MM.1S (cell line): ENCODE measurements at places on chromosomes 4 and X.
A peak's percentile ranks its signal among the peaks of the same experiment; 100 is the strongest.

DNA sequence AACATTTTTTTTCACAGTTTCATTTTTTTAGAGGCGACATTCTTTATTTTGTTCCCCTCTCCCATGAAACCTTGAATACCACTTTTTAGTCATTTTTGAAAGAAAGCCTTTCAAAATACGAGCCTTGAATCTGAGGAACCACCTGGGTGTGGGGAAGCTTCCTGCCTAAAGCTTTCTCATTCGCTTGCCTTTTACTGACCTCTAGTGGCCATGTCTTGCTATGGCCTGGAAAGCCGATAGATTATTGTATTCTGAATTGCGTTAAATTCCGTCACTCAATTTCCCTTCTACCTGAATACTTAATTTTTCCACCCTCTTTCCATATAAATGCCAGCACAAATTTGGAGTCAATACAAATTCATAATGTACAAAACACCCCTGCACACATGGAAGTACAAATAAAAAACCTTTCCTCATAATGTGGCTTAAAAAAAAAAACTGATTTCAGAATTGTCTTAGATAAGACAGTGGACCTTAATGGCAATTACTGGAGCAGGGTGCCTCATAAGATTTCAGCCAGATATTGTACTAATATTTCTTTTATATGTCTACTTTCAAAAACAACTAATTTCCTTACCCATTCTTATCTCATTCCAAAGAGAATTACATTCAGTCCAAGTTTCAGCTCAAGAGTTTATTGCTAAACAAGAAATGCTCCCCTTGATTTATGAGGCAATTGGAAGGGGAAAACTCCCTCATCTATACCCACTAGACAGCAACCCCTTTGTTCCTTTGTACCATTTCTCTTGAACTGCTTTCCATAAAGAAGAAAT, 217.9 kb downstream of the CENPC start:
- no peak overlapping the region for H3K4me3 ChIP-seq
- no peaks in the 10 kb centered on the region for H3K36me3 ChIP-seq
- no peak overlapping the region for H3K27ac ChIP-seq
- peak; percentile 72 for DNase-seq

GRCh38 chr4:153788051-153788412, 851 bp downstream of the SFRP2 start:
- H3K4me3 ChIP-seq, result no peak overlapping the region
- H3K36me3 ChIP-seq, result no peaks in the 10 kb centered on the region
- no peaks in the 10 kb centered on the region for H3K4me1 ChIP-seq
- no peak overlapping the region for H3K27ac ChIP-seq
- DNase-seq, result no peak
- peaks cover 8% of the 10 kb centered on the region; the same call in 1 of the 2 replicates for H3K27me3 ChIP-seq

DNA sequence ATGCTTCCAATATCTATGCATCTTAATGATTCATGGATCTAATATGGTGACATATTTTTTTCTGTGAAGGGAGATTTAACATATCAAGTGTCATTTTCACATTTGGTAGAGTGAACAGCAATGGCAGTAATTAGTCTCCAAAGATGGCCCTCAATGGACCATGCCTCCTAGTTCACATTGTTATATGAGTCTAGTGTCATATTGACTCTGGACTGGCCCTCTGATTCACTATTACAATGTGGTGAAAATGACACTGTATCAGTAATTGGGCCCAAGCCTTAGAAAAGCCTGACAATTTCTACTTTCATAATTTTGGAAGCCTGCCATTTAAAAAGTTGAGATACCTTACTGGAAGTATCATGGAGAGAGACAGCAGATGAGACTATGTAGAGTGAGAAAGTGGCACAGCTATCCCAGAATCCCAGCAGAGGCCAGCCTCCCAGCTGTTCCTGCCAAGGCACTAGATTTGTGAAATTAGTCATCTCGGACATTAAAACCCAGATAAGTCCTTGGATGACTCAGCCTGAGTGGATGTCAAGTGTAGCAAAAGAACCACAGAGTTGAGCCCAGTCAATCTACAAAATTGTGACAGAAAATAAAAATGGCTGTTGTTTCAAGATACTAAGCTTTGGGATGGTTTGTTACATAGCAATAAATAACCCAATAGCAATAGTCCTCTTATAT, 68.4 kb downstream of the ARHGEF38 start:
- H3K27me3 ChIP-seq, result no peaks in the 10 kb centered on the region
- H3K27ac ChIP-seq, result no peak overlapping the region
- no peak for DNase-seq
- no peaks in the 10 kb centered on the region for H3K36me3 ChIP-seq
- no peak overlapping the region for H3K4me3 ChIP-seq

GRCh38 chr4:55447108-55447708, 51.5 kb downstream of the TMEM165 start:
- H3K36me3 ChIP-seq, result peaks cover 6% of the 10 kb centered on the region; the same call in 1 of the 2 replicates
- H3K4me3 ChIP-seq, result no peak overlapping the region
- DNase-seq, result no peak
- no peak overlapping the region for H3K27ac ChIP-seq

- H3K27me3 ChIP-seq, result no peaks in the 10 kb centered on the region
- H3K36me3 ChIP-seq, result no peaks in the 10 kb centered on the region
- H3K4me3 ChIP-seq, result no peak overlapping the region
- no peak overlapping the region for H3K27ac ChIP-seq
- H3K4me1 ChIP-seq, result no peaks in the 10 kb centered on the region
These were observed 29.5 kb downstream of the EGFL6 start for GRCh38 chrX:13598877-13599276.

DNA sequence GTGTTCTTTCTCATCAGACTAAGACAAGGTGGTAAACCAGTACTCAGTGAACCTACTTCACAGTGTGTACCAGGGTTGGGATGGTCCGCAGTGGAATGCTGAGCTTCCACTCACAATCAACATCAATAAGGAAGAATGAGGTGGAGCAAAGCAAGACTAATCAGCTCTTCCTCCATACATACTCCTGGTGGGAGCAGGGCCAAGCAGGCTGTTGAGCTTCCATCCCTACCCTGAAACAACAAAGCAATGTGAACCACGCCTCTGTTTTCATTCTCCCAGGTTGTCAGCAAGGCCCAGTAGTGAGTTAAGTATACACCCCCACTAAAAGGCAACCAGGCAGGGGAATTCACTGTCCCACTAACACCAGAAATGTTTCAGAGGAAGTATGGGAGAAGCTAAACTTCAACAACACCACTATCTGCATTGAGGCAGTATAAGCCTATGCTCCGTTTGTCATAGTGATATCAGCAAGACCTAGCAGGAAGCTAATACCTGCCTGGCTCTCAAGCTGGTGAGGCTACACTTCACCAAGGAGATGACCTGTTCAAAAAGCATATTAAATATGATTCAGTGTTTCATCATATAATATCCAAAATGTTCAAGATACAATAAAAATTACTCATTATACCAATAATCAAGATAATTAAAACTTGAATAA, 109.5 kb downstream of the DDX60 start:
- H3K4me3 ChIP-seq, result no peak overlapping the region
- H3K36me3 ChIP-seq, result no peaks in the 10 kb centered on the region
- H3K4me1 ChIP-seq, result no peaks in the 10 kb centered on the region
- no peak for DNase-seq
- H3K27me3 ChIP-seq, result no peaks in the 10 kb centered on the region

- H3K4me1 ChIP-seq, result peaks cover 13% of the 10 kb centered on the region
- H3K27me3 ChIP-seq, result no peaks in the 10 kb centered on the region
These were observed 548 bp downstream of the TLR1 start for GRCh38 chr4:38803833-38804653.

DNA sequence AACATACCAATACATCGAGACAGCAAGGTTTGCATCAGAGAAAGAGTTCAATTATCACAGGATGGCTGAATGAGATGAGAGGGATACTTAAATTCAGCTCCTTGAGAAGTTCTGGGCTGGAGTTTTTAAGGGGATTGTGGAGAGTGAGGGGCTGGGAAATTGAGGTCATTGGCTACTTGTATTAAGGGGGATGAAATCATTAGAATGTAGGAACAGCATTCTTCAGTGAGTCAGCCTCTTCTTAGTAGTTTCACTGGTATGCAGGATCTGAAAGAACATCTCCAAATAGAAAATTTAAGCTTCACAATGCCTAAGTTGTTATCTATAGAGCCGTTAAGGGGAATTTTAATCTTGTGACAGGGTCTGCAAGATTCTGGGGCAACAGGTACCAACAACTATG, 211.6 kb upstream of the TAPT1 start:
- no peak overlapping the region for H3K27ac ChIP-seq
- no peaks in the 10 kb centered on the region for H3K36me3 ChIP-seq
- DNase-seq, result no peak
- H3K27me3 ChIP-seq, result no peaks in the 10 kb centered on the region

GRCh38 chr4:174381440-174381800, 97.7 kb downstream of the CEP44 start:
- no peak overlapping the region for H3K4me3 ChIP-seq
- no peaks in the 10 kb centered on the region for H3K4me1 ChIP-seq
- H3K27me3 ChIP-seq, result no peaks in the 10 kb centered on the region
- no peaks in the 10 kb centered on the region for H3K36me3 ChIP-seq

DNA sequence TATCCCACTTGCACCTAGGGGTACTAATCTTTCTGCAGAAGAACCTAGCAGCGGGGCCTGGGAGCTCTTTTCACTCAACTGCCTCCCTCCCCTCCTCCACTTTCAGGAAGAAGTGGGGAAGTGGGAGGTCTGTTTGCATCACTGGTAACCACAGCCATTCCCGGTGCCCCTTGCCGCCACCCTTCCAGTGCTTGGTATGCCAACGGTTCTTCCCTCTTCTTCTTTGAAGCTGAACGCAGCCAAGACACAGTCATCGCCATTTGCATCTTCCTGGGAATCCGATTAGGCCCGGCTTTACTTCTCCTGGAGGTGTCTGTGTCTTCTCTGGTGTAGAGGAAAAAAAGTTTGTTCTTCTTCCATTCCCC, 47.2 kb upstream of the RBPJ start:
- H3K36me3 ChIP-seq, result no peaks in the 10 kb centered on the region
- DNase-seq, result no peak
- no peak overlapping the region for H3K27ac ChIP-seq
- no peaks in the 10 kb centered on the region for H3K27me3 ChIP-seq
- H3K4me3 ChIP-seq, result no peak overlapping the region

DNA sequence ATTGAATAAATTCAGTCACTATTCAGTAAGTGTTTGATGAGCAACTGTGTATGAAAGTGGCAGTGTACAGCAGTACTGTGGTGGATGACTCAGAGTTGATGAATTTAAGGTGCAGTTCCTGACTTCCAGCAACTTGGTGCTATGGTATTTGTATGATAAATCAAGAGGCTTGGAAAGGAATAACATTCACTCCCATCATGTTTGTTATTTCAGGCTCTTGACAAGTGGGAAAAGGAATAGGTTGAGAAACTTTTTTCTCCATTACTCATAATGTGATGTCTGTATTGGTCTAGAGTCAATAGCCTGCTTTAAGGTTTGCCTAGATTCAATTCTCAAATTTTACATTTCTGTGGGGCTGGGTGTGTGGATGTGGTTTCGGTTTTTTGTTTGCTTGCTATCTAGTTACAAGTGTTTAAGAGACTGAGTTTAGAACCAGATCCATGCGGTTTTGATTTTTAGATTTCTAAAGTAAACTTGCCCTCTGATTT, 35.1 kb upstream of the CYP2U1 start:
- no peaks in the 10 kb centered on the region for H3K27me3 ChIP-seq
- H3K4me1 ChIP-seq, result no peaks in the 10 kb centered on the region
- H3K27ac ChIP-seq, result no peak overlapping the region
- no peaks in the 10 kb centered on the region for H3K36me3 ChIP-seq

- no peak overlapping the region for H3K27ac ChIP-seq
- no peaks in the 10 kb centered on the region for H3K36me3 ChIP-seq
- no peak for DNase-seq
- H3K27me3 ChIP-seq, result no peaks in the 10 kb centered on the region
- no peaks in the 10 kb centered on the region for H3K4me1 ChIP-seq
These were observed 219.3 kb downstream of the TRAM1L1 start for GRCh38 chr4:116866106-116866505.

- H3K27me3 ChIP-seq, result no peaks in the 10 kb centered on the region
- DNase-seq, result no peak
- no peak overlapping the region for H3K27ac ChIP-seq
- no peaks in the 10 kb centered on the region for H3K36me3 ChIP-seq
These were observed 48.8 kb downstream of the HS6ST2 start for GRCh38 chrX:132909643-132910042.

DNA sequence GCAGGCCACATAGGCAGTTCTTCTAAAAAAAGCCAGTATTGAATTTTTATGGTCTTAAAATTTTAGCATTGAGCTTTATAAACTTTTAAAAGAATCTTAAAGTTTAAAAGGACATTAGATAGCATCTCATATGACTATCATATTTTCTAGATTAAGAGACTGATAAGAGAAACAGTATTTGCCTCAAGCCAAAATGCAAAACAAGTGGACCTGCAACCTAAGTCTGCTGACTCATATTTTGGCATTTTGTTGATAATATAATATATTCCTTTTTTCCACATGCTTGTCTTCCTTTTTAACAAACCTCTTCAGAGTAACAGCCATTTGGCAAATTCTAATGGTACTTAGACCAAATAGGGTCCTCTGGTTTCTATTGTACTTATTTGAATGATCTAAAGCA, 328.5 kb upstream of the GALNTL6 start:
- H3K36me3 ChIP-seq, result no peaks in the 10 kb centered on the region
- H3K27me3 ChIP-seq, result no peaks in the 10 kb centered on the region
- H3K4me3 ChIP-seq, result no peak overlapping the region
- DNase-seq, result no peak

DNA sequence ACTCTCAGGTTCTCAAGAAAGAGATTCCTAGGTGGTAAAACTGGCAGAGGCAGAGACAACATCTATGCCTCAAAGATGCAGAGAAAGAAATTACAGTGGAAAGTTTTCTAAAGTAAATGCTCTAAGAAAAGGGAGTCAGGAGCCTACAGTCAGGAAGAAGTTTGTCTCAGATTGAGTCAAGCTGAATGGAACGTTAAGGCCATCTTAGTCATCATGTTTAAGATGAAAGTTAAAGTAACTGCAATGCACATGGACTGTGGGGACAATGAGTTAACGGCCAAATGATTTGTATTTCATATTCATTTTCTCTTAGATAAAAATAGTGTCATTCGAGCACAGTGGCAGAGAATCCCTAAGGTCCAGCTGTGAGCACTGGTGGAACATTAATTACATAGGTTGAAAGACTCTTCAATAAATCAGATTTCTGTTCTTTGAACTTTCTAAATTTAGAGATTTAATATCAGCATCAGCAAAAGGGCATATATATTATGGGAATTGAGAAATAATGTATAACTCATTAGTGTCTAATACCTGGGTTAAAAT, 384.6 kb downstream of the DTHD1 start:
- H3K27ac ChIP-seq, result no peak overlapping the region
- no peaks in the 10 kb centered on the region for H3K27me3 ChIP-seq
- DNase-seq, result no peak
- H3K4me3 ChIP-seq, result no peak overlapping the region
- H3K4me1 ChIP-seq, result no peaks in the 10 kb centered on the region

DNA sequence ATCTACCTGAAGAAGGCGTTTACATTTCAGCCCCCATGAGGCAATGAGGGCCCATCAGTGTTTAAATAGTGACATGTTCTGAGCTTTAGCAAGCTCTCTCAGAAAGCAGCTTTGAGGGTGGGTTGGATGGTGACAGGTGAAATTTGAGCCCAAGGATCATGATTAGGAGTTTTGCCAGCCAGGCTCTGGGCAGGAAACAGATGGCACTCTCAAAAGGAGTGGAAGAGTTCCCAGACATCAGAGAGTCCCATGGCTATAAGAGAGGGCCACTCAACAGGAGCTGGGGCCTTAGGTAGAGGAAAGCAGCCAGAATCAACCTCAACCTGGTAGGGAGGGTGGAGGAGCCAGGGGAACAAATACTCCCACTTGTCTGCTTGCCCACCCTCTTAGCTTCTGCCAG, 499.8 kb downstream of the MID1IP1 start:
- no peak for DNase-seq
- H3K4me1 ChIP-seq, result no peaks in the 10 kb centered on the region
